Endothelial cell of umbilical vein (primary cell): ENCODE measurements at places on chromosomes 2 and 18.

GRCh38 chr2:105800036-105800713, 55.5 kb downstream of the NCK2 start:
- peak; percentile 58 for DNase-seq

- DNase-seq, result no peak
Observed at GRCh38 chr2:134839649-134840048, 1.2 kb downstream of the ACMSD start.

DNA sequence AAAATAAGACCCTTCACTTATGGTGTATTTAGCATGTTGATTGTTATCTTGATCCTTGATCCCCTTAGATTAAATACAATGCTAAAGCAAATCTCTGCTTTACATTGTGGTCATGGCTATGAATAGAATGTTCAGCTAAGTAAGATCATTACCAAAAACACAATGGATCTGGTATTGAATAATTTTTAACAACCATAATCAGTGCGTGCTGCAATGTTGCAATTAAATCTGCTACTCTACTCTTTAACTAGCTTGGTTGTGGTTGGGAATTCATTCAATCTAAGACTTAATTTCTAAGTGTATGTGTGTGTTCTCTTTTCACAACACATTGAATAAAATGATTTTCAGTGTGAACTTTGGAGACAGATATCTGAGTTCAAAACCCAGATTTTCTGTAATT, 442.5 kb upstream of the ZNF804A start:
- no peak for DNase-seq

- DNase-seq, result peak; percentile 75
Observed at GRCh38 chr2:205073433-205074020, 528.3 kb downstream of the PARD3B start.

GRCh38 chr2:33363325-33364298, 112.8 kb upstream of the RASGRP3 start:
- DNase-seq, result peak; percentile 53

DNA sequence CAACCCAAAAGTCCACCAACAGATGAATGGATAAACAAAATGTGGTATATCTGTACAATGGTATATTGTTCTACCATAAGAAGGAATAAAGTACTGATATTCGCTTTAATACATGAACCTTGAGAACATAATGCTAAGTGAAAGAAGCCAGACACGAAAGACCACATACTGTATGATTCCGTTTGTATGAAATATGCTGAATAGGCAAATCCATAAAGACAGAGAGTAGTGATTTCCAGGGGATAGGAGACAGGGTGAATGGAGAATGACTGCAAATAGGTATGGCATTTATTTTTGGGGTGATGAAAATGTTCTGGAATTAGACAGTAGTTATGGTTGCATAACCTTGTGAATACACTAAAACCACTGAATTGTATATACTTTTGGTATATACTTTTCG, 28.6 kb upstream of the IHH start:
- no peak for DNase-seq

DNA sequence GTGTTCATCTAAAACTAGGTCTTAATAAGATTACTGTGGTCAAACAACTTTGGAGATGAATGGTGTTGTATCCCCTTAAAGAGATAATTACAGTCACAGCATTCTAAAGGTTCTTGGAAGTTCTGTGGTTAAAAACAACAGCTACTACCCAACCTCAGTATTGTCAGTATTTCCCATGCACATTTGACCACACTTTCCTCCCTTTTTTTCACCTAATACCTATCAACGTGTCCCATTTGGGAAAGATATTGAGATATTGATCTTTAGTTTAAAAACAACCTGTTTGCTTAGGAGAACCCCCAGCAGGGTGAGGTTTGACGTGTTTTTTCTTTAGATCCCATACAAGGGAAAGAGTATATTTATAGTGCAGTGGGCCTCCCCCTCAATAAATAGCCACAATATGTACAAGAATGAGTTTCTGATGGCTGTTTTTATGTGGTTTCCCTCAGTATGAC, 65.6 kb downstream of the WDR7 start:
- no peak for DNase-seq

DNA sequence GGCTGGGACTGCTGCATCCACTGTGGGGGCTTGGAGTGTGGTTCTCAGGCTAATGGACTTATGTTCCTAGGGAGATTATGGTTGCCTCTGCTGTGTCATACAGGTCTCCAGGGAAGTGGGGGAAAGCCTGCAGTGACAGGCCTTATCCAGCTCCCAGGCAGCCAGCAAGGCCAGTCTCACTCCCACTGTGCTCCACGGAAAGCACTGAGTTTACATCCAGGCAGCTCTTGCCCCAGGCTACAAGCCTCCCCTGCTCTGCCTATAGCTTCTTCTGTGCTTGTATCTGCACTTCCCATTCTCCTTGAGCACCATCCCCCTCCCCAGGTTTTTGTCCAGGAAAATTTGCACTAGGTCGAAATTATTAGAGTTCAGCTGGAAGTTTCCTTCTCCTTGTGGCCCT, 231.9 kb downstream of the ZRANB3 start:
- DNase-seq, result no peak

- no peak for DNase-seq
Observed at GRCh38 chr2:40287195-40287594, 164.7 kb downstream of the SLC8A1 start.

DNA sequence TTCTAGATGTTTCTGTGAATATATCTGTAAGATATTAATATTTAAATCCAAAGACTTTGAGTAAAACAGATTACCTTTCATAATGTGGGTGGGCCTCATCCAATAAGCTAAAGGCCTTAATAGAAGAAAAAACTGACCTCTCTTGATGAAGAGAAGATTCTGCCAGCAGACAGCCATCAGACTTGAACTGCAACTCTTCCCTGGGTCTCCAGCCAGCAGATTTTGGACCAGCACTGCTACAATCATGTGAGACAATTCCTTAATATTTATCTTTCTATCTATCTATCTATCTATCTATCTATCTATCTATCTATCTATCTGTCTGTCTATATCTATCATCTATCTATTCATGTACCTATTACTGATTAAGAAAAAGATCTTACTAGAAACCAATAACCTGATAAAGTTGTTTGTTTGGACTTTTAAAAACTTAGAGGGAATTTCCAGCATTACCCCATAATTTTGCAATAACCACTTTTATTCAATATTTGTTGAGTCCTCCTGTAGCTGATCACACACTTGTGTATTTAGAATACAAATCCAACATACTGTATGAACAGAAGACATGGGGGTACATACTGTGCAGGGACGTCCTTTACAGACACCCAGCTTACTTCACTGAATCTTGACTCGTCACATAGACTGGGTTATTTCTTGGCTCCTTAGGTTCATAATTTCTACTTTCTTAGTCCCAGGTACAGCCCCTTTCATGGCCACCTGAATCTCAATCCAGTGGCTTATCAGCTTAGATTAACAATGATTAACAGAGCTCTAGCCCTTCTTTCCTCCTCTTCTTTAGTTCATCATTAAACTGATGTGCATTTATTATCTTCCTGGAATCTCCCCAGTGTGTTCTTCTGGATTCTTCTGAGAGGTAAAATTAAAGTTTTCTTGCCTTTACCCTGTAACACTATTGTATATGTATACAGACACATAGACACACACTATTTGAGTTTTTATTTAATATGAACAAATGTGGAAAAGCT, 27.2 kb upstream of the STAT4 start:
- no peak for DNase-seq

GRCh38 chr2:237012577-237013267, 73.0 kb upstream of the COPS8 start:
- peak; percentile 96 for DNase-seq

DNA sequence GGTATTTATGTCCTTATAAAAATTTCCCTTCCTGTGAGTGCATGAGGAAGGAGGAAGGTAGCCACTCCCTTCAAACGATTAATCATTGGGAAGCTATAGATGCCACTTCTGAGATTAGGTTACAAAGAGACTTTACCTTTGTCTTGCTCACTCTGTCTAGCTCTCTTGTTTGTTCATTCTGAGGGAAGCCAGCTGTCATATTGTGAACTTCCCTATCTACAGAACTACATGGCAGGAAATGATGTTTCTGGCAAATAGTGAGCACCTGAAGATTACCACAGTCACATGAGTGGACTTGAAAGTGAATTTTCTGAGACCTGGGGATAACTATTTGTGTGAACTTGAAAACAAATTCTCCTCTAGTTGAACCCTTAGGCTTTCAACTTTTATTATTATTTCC, 776.8 kb downstream of the CCDC85A start:
- DNase-seq, result no peak

- DNase-seq, result no peak
Observed at GRCh38 chr2:135056790-135057189, 4.7 kb downstream of the RAB3GAP1 start.

- no peak for DNase-seq
Observed at GRCh38 chr18:75240433-75240832, 29.8 kb downstream of the TSHZ1 start.

GRCh38 chr2:128178650-128179460, 87.9 kb downstream of the UGGT1 start:
- peak; percentile 74 for DNase-seq

DNA sequence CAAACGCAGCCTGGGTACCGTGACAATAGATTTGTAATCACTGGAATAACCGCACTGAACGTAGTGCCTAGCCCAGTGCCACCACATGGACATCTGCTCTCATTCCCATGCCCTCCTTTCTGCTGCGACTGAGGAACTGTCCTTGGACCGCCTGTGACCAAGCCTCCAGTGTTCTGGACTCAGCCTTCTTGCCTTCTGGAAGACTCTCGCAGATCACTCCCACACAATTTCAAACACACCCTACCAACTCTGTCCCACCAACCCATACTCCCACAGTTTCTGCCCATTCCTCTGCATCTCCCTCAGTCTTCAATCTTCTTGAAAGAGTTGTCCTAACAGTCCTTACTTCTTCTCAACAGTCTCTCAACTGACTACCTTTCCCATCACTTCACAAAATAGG, 2.1 kb downstream of the RNF149 start:
- DNase-seq, result no peak

GRCh38 chr2:102636283-102636907, 17.0 kb downstream of the SLC9A2 start:
- DNase-seq, result no peak

DNA sequence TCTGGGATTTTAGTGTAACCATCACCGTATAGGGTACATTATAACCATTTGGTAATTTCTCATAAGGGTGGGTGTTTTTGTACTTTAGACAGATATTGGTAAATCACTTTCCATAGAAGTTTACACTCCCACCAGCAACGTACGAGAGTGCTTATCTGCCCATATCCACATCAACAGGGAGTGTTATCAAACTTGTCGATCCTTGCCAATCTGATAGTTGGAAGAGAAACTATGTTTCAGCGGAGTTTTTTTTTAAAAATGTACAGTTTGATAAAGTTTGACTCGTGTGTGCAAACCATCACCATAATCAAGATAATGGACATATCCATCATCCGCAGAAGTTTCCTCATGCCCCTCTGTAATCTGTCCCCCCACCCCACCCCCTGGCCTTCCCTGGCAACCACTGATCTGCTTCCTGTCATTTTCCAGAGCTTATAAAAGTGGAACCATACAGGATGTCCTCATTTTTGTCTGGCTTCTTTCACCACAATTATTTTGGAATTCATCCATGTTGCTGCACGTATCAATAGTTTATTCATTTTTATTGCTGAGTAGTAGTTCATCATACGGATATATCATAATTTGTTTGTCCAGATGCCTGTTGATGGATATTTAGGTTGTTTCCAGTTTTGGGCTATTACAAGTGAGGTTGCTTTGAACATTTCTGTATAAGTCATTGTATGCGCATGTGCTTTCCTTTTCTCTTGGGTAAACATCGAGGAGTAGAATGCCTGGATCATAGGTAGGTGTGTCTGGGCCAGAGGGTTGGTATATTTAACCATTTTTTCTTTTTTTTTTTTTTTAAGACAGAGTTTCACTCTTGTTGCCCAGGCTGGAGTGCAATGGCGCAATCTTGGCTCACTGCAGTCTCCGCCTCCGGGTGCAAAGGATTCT, 18.6 kb downstream of the GLI2 start:
- DNase-seq, result no peak

GRCh38 chr2:42974169-42974720, 181.9 kb upstream of the HAAO start:
- DNase-seq, result no peak

DNA sequence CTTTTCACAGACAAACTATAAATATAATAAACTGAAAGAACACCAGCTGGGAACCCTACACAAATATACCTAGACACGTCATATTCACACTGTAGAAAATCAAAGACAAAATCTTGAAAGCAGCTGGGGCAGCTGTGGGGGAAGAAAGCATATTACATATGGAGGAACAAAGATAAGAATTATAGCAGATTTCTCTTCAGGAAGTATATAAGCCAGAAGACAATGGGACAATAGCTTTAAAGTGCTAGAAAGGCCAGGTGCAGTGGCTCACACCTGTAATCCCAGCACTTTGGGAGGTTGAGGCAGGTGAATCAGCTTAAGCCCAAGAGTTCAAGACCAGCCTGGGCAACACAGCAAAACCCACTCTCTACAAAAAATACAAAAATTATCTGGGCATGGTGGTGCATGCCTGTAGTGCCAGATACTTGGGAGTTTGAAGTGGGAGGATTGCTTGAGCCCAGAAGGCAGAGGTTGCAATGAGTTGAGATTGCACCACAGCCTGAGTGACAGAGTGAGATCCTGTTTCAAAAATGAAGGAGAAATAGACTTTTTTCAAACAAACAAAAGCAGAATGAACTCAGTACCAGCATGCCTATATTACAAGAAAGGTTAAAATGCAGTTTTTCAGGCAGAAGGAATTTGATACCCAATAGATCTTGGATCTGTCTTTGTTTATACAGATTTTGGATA, 26.8 kb upstream of the ERCC3 start:
- DNase-seq, result no peak

- no peak for DNase-seq
Observed at GRCh38 chr2:241571821-241572620, 13.5 kb downstream of the BOK start.

GRCh38 chr2:26072925-26073768, 39.3 kb downstream of the RAB10 start:
- peak; percentile 17 for DNase-seq

DNA sequence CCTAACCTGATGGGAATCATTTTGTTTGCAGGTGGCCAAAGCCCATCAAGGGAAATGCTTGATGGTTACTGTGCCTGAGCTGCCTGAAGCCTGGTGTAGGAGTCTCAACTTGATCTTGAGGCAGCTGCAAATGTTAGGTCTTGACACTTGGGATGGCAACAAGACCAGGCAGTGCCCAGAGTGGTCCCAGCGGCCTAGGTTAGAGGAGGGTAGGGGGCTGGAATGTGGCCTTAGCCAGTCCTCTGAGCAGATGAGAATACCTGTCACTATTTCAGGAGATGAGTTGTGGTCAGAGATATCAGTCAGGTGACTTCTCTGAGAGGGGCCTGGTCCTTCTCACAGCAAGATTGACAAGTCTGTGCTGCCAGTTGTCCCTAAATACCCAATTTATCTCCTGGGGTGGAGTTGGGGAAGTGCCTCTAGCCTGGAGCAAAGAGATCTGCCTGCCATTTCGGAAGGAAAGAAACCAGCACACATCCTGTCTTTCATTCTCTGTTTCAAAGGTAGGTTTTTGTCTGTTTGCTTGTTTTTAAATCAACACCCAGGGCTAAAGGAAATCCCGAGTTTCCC, 13.4 kb downstream of the SPTBN1 start:
- DNase-seq, result peak; percentile 52

GRCh38 chr18:76416911-76417310, 78.1 kb downstream of the ZNF516 start:
- no peak for DNase-seq
